Activated CD4-positive, alpha-beta T cell treated with anti-CD3 and anti-CD28 coated beads, Interleukin-2, amount 10 ng/mL, durations not matched to agents 7 days and 5 days (primary cell): ENCODE measurements at places on chromosomes 4 and X. TPM values are rescaled to one million over a fixed set of nuclear protein-coding genes. Genes with fewer than 3 reads are reported as not detected.

Gene FGF13
- not detected for total RNA-seq

Gene SLC26A1
- total RNA-seq, result 0.17 TPM

Gene IGFBP7
- 0.19 TPM for total RNA-seq

Gene SLC7A11
- total RNA-seq, result 1.1 TPM

Gene SLC10A4
- not detected for total RNA-seq

Gene SPACA5
- 0.40 TPM for total RNA-seq

Gene CLIC2
- total RNA-seq, result 0.48 TPM

Gene KCTD8
- total RNA-seq, result not detected

Gene DSPP
- total RNA-seq, result not detected

Gene TRPC5OS
- total RNA-seq, result not detected

Gene SLC4A4
- total RNA-seq, result 1.3 TPM

Gene TDO2
- not detected for total RNA-seq

Gene MAGEC2
- not detected for total RNA-seq

Gene VEGFC
- total RNA-seq, result not detected

Gene AWAT2
- not detected for total RNA-seq

Gene AMMECR1
- 8.6 TPM for total RNA-seq

Gene MAPK10
- total RNA-seq, result not detected

Gene RPS6KA6
- total RNA-seq, result not detected

Gene UCP1
- total RNA-seq, result not detected

Gene CSN3
- not detected for total RNA-seq

Gene PNMA3
- 1.4 TPM for total RNA-seq

Gene DDX53
- not detected for total RNA-seq

Gene PAGE1
- total RNA-seq, result not detected

Gene CLGN
- total RNA-seq, result not detected
